Panc1 (cell line): ENCODE measurements at places on chromosomes 7 and 10.

DNA sequence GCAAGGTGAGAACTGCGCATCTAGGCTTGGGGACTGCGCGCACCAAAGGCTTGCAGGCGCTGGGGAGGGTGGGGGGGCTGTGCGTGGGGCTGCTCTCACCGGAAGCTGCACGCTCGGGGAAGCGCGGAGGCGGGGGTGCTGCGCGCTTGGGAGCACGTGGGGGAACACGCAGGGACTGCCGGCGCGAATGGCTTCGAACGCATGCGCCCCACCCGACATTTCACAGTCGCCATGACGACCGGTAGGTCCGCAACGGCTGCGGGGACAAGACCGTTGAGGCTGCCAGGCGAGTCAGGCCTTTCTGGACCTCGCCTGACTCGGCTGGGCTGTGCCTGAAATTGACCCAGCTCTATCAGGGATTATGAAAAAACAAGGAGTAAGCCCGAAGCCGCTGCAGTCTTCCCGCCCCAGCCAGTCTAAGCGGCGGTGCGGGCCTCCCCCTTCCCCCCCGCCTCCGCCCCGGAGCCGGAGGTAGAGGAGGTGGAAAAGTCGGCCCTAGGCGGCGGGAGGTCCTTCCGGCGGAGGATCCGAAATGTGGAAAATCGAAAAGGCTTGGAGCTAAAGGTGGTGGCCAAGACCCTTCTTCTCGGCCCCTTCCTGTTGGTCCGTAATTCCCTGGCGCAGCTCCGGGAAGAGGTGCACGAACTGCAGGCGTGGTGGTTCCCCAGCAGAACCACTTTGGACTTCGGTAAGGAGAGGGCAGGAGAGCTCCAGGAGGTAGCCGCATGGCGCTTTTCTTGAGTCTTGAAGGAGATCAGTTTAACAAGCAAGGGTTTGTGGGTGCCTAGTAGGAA is 34.9 kb upstream of the STEAP1 start:
- DNase-seq = no peak

DNA sequence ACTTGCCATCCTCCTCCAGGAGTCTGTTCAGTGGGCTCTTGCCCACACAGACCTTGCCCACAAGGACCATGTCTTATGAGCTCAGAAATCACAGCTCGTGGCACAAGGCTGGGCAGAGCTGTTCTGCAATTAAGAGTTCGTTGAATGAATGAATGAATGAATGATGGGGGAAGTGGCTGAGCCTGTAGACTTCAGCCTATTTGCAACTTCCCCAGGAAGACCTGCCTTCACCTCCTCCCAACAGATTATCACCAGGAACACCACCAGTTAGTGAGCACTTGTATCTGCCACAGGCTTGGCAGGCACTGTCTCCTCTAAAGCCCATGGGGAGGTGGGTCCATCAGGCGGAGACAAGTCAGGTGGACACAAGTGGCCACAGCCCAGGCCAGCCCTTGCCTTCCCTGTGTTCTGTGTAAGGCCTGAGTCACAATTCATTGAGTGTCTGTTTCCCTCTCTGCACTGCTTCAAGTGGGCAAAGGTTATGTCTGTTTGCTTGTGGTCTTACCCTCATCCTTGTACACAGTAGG is 1.8 kb upstream of the FGF8 start:
- no peak for DNase-seq

DNA sequence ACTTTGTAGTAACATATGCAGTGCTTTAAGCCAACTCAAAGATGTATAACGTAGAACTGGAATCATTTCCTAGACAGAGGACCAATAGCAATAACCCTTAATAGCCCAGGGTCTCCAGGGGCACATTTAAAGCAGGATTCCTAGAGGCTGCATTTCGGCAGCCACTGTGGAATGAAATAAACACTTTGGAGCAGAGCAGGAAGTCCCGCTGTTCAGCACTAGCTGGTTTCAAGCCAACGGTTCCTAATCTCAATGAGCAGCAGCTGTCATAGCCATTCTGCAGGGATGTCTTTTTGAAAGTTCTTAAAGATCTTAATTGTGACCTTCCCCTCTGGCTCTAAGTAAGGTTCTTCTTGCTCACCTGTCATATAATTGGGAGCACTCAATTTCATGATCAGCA is 18.4 kb upstream of the MACROH2A2 start:
- DNase-seq = no peak

DNA sequence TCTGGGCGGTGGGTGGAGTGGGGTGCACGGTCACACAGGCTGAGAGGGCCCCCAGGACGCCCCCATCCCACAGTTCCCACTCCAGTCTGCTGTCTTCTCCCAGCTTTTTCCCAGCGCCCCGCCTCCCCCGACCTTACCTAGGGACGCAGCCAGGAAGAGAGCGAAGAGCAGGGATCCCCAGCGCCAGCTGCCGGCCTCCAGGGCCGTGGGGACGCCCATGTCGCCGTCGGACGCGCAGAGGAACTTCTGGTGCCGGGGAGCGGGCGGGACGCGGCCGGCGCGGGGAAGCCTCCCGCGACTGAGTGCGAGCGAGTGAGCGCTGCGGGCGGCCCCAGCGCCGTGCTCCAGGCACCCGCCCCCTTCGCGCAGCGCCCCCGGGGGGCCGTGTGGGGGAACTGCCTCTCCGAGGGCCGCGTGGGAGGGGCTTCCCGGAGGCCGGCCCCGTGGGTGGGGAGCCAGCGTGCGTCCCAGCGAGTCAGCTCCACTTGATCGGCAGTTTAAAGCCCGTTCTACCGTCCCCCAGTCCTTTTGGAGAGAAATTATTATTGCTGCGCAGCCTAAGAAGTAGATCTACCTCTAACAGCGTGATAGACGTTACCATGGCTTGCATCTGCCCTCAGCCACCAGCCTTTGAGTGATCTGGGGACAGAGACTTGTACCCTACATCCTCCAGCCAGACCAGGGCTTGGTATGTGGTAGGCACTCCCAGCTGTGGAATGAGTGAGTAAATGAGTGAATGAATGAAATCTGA is at the start of gene VSIR:
TSS of gene VSIR (minus strand) at position 300 of the 751 bp plus-strand sequence. CDS start at position 219, 81 bp downstream.
- DNase-seq = peak; percentile 18

GRCh38 chr10:124536496-124537050 is 75.0 kb downstream of the LHPP start:
- no peak for DNase-seq
